Substantia nigra (tissue), 51 donors: ENCODE measurements at places on chromosomes 5 and 9.

DNA sequence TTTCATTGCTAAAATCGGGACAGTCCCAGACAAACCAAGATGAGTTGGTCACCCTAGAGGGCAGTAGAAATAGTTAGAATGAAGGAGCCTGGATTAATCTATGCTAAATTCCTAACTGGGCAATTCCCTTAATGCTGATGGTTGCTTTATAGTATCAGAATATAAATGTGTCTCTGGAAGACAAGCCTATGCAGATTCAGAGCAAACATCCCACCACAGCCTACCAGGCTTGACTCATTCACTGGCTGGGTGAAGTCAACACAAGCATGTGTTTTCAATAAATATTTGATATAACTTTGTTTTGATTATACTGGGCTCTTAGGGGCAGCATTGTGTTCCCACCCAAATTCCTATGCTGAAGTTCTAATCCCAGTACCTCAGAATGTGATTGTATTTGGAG lies 79.3 kb downstream of the RMI1 start:
- no peak for DNase-seq

- DNase-seq: no peak
These were observed 132.1 kb downstream of the CDH18 start for GRCh38 chr5:19855931-19856330.

GRCh38 chr5:139394654-139395566 lies at the start of gene PROB1:
Gene PROB1 (minus strand): TSS chr5:139395104. CDS start chr5:139395081, 23 bp downstream.
- DNase-seq: no peak

DNA sequence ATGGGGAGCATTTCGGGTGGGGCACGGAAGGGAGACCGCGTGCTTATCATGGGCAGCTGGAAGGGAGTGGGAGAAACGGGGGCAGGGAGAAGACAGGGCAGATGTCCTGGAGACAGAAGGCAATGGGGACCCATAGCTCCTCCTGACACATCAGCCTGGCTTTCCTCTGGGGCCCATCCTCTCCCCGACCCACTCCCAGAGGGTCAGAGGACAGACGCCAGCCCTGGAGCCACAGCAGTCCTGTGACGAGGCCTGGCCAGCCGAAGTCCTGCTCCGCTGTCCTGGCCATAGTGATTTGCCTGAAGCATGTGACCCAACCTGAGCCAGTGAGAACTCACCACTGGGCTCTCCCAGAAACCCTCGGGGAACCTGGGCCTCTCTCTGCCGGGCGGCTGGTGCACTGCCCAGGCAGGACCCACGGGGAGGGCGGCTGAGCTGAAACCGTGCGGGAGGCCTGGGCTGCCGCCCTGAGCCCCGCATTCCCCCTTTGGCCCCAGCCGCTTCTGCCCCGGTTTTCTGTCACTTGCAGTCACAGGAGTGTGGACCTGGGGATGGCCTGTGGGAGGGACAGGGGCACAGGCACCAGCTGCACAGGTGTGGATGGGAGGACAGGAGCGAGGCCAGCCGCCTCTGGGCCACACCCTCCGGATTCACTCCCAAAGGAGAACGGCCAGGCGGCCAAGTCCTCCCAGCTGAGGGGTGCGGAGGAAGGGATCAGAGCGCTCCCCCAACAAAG lies 19.8 kb downstream of the ADAMTS2 start:
- no peak for DNase-seq

DNA sequence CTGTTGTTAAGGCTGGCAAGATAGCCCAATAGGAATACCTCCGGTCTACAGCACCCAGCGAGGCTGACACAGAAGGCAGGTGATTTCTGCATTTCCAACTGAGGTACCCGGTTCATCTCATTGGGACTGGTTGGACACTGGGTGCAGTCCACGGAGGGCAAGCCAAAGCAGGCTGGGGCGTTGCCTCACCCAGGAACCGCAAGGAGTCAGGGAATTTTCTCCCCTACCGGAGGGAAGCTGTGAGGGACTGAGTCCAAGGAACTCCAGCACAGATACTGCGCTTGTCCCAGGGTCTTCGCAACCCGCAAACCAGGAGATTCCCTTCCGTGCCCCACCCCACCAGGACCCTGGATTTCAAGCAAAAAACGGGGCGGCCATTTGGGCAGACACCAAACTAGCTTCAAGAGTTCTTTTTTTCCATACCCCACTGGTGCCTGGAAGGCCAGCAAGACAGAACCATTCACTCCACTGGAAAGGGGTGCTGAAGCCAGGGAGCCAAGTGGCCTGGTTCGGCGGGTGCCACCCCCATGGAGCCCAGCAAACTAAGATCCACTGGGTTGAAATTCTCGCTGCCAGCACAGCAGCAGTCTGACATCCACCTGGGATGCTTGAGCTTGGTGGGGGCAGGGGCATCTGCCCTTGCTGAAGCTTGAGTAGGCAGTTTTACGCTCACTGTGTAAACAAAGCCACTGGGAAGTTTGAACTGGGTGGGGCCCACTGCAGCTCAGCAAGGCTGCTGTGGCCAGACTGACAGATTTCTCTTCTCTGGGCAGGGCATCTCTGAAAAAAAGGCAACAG lies 647.2 kb downstream of the BNC2 start:
- no peak for DNase-seq

DNA sequence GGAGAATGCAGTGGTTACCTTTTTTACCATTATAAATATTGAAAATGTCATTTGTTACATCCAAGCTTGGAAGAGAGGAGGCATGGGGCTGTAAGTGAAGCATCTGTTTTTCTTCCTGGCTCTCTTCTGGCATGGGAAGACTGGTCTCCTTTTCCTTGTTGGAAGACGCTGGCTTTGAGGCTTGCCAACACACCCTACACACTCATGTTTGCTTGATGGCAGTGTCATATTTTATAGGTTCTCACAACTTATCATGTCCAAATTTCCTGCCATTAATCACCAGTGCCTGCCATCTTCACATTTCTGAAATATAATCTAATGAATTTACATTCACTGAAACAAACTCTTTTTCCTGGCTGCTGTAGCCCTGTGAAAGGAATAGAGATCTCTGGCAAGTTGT lies 252.9 kb downstream of the MAN2A1 start:
- no peak for DNase-seq

- DNase-seq: no peak
These were observed 233.7 kb downstream of the SPOCK1 start for GRCh38 chr5:137265457-137265856.

DNA sequence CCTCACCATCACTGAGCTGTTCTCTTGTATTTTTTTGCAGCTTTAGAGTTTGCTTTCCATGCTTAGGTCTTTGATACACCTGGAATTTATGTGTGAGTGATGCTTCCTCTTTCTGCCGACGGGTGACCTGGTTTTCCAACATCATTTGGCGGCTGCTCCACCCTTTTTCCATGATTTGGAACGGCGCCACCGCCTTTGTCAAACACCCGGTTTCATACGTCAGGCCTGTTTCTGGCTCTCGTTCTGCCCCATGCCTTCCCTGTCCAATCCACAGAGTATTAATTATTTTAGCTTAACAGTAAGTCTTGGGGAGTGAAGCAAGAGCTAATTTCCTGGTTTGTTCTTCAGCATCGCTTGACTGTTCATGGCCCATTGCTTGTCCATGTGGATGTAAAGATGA lies 30.2 kb downstream of the CACNA1B start:
- DNase-seq: no peak

- no peak for DNase-seq
These were observed 377.8 kb downstream of the KIAA0825 start for GRCh38 chr5:94240596-94240992.
